ENCODE measurements at places on chromosomes 11 and 22.

- DNase-seq, result no peak
These were observed 18.7 kb upstream of the SNX32 start for GRCh38 chr11:65814986-65815565.

GRCh38 chr11:128424271-128424711 is 163.1 kb downstream of the ETS1 start:
- DNase-seq, result no peak

DNA sequence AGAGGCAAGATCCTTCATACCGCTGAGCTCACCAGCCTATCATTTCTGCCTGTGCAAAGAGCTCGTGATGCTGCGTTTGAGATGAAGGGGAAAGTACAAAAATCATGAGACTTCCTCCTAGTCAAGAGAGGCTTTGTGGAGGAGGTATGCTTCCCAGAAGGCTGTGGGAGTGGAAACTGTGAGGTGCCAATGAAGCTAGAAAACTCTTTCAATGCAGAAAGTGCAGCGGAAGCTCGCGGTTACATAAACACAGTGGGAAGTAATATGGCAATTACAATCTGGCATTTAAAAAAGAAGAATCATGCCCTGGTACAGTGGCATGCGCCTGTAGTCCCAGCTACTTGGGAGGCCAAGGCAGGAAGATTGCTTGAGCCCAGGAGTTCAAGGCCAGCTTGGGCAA is 134.8 kb downstream of the EHF start:
- no peak for DNase-seq

GRCh38 chr11:11845071-11845470 is 3.3 kb downstream of the USP47 start:
- DNase-seq, result peak; percentile 24

- DNase-seq, result no peak
These were observed 4.2 kb downstream of the NOX4 start for GRCh38 chr11:89487016-89487415.

DNA sequence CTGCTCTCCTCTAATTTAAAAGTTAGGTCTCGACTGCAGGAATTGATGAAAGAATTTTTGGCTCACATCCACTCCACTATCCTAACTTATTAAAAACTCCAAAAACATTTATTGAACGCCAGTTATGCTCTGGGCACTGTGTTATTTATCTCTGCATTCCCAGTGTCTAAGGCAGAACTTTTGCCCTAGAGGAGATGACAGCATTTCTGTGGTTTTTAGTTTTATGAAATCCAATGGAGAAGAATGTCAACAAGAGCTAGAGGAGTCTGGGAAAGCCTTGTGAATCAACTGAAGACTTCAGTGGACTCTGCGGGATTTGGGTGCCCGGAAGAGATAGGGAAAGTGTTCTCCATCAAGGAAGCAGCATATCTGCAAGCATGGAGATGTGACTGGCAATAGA is 217.0 kb upstream of the PGR start:
- no peak for DNase-seq

- no peak for DNase-seq
These were observed 1273.9 kb upstream of the CNTN5 start for GRCh38 chr11:97746818-97747217.

DNA sequence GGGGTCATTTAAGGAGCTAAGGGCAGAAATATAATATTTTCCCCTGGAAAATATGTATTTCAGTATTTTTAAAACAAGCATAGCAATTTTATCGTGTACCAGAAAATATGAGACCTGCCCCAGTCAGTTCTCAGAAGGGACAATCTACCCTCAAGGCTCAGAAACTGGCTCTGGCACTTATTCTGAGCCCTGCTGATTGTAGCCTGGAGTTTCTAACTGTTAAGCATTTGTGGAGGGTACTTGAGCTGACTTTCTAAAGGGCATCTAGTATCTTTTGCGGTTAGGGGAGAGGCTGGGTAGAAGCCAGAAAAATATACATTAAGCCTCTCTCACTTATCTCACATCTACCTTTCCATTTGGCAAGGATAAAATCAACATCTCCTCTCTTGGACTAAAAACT is 71.3 kb upstream of the FSHB start:
- DNase-seq, result no peak

- no peak for DNase-seq
These were observed 187.7 kb upstream of the E2F8 start for GRCh38 chr11:19428206-19429002.

DNA sequence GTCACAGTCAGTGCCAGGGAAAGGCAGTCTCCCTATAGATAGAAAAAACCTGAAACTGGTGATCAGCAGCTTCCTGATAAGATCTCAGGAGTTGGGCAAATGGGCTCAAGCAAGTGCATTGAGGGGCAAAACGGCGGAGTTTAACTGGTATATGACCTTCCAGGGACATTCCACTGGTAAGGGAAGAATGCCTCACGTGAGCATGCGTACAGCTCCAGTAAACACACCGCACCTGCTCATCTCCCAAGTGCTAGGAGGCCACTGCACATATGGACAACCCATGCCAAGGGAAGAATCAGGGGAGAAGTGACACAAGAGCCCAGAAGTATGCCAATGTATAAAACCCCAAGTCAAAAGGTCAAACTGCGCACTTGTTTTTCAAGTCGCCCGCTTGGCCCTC is 11.6 kb downstream of the HEPHL1 start:
- no peak for DNase-seq

- DNase-seq, result peak; percentile 72
These were observed 1.1 kb upstream of the CD248 start for GRCh38 chr11:66317723-66318599.

DNA sequence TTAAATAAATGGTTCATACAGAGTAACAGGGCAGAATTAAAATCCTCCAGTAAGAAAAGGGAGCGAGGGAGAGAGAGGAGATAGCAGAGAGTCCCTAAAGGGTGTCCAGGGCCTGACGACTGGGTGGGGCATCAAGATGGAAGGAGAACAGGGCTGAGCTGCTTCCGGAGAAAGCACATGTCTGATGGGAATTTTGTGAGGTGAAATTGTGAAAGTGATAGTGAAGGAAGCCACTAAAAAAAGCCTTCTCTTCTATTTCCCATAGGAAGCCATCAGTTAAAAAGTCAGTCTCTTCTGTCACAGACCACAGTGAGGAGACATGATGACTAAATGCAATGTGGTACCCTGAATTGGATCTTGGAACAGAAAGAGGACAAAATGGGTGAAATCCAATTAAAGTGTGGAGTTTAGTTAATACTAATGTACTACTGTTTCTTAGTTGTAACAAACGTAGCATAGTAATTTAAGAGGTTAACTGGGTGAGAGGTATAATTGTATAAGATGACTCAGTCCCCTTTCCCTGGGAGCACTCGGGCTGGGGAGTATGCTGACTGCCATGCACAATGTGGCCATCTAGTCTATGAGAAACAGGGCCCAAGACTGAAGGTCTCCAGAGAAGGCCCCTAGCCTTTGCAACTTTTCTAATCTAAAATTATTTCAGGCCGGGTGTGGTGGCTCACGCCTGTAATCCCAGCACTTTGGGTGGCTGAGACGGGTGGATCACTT is 29.5 kb upstream of the FCHSD2 start:
- DNase-seq, result no peak

GRCh38 chr11:123630126-123630608 is 24.3 kb downstream of the SCN3B start:
- DNase-seq, result no peak

DNA sequence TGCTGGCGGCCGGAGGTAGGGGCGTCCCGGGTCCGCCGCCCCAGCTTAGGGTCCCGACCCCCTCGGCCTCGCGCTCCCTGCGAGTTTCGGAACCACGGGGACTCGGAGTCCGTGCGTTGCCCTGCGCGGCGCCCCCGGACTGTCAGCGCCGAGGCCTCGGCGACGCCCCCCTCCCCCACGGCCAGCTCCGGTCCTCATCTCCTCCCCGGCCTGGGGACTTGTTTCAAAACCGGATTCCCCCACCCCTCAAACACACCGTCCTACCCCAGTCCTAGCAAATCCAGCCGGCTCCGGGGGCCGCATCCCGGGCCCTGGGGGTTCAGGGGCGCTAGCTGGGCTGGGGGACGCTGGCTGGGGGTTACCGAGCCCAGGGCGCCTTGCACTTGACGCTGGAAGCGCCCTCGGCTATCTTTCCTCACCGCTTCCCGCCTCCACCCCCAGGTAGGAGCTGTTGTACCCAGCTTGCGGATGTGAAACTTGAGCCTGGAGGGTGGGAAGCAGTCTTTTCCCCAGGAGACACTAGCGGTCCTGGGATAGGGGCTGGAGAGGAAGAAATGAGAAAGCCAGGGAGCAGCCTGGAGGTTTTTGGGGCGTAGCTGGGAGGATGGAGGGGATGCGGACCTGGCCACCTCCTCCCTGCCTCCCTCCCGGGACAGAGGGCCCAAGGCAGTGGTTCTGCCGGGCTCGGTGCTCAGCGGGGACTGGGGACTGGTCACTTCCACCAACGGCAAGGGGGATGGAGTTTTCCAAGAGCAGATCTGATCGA is 550 bp downstream of the FBLN1 start:
- no peak for DNase-seq

- DNase-seq, result no peak
These were observed 5.0 kb upstream of the KCNJ11 start for GRCh38 chr11:17393472-17393871.

GRCh38 chr11:64661146-64661545 is 61.9 kb downstream of the NRXN2 start:
- no peak for DNase-seq

GRCh38 chr11:45332276-45332934 is 46.3 kb upstream of the SYT13 start:
- DNase-seq, result peak; percentile 69

DNA sequence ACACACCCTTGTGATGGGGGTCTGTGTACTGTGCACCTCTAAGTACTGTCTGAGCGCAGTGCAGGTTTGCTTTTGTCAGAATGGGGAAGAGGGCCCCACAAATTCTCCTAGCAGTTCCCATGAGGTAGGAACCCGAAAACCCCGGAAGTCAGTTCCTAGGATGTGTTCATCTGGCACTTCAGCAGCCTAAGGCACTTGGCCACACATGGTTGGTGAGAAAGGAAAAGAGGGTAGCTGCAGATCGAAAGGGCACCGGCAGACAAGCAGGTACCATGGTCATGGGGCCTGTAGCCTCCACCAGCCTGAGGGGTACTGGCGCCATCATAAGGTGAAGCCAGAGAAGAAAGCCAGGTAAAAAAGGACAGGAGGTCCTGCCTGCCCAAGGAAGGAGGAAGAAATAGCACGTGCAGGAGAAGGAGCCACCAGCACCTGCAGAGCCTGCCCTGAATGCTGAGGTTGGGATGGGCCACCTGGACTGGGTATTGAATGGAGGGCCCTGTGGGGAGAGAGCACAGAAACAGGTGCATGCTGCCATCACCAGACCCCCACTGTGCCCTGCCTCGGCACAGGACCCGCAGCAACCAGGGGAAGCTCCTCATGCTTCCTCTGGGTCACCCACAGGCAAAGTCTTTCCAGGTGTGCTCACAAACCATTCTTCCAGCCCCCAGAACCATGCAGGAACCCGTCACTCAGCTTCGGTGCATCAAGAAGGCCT is 8.1 kb upstream of the CASTOR1 start:
- DNase-seq, result no peak

- no peak for DNase-seq
These were observed 48.6 kb downstream of the MTNR1B start for GRCh38 chr11:93017821-93018690.

DNA sequence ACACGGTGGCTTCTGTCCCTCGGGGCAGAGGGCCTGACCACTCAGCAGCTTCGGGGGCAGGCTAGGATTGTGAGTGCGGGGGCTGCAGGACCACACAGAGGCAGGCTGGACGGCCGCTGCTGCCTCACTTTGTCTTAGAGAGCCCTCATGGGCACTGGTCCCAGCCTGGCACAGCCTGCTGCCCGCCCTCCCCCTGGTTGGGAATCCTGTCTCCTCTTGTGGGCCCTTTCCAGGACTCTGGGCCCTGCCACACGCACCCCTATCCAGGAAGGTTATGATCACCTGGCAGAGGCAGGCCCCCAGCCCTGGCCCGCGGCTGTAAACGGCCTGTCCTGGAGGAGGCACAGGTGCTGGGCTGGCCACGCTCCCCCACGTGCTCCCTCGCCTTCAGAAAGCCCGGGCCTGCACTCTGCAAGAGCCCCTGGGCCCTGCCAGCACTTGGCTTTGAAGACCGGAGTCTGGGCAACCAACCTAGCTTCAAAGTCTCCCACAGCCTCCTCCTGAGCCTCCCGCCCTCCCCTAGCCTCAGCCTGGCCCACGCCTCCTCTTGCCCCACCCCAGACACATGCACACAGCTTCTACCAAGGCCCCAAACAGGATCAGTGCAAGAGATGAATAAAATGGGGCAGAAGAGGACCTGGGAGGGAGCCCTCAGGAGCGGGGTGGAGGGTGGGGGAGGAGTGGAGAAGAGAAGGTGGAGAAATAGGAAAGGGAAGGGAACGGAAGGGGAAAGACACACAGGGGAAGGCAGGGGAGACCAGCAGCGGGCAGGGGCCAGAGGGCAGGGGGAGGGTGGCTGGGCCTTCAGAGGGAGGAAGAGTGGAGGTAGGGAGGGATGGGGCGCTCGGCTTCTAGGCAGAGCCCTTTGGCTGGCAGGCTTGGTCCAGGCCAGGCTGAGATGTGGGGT is 31.0 kb downstream of the SYT7 start:
- no peak for DNase-seq

DNA sequence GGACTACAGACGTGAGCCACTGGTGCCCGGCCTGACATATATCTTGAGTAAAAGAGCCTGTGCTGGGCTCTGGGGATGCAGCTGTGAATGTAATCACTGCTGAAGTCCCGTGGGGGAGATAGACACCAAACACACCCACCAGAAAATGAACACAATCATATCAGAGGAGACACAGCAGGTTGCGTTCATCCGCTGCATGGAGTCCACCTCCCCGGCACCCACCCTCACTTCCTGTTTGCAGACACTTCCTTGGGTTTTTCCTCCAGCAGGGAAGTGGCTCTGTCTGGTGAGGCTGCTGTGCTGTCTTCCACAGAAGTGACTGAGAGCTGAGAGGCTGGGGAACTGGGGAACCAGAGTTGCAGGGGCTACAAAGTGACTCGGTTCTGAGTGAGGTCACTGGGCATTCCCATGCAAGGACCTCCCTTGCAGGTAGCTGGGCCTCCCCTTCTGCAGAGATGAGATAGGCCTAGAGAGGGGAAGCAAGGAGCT is 7.2 kb downstream of the MICALL1 start:
- no peak for DNase-seq

- no peak for DNase-seq
These were observed 382.7 kb downstream of the METTL15 start for GRCh38 chr11:28490773-28491382.

DNA sequence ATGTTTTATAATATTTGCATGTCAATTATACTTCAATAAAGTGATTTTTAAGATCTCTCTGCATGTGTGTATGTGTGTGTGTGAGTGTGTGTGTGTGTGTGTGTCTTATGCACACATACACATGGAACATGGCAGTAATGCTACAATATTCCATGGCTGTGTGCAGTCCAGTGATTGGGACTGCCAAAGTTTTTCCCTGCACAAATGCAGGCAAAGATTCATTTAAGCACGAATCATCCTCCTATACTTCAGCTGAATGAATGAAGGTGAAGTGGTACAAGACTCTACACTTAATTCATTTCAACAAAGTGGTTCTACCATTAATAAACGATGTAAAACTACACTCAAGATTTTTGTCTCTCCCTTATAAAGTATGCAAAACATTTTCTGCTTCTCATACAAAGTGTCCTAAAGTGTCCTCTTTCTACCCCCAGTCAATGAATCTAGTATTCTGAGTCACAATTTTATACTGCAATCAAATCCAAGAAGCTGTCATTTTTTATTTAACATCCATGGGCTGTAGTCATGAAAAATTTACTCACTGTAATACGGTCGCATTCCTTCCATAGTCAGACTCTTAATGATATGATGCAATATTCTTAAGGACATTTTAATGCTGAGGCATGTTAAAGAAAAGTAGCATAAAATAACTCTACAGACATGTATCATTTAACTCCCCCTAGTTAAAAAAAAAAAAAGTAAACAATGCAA is 132.4 kb downstream of the TTC28 start:
- DNase-seq, result no peak

Measured in hematopoietic multipotent progenitor cell treated with erythropoietin and hydrocortisone succinate and interleukin-3 and kit ligand, for 6 days (in vitro differentiated cells).